ENCODE measurements at places on chromosomes 12 and 14.

GRCh38 chr14:24361326-24361725 lies 6.7 kb upstream of the NFATC4 start:
- DNase-seq, result no peak

GRCh38 chr12:59403259-59403932 lies 192.4 kb upstream of the SLC16A7 start:
- DNase-seq, result no peak

- no peak for DNase-seq
Observed at GRCh38 chr12:91225316-91225715, 42.7 kb upstream of the DCN start.

DNA sequence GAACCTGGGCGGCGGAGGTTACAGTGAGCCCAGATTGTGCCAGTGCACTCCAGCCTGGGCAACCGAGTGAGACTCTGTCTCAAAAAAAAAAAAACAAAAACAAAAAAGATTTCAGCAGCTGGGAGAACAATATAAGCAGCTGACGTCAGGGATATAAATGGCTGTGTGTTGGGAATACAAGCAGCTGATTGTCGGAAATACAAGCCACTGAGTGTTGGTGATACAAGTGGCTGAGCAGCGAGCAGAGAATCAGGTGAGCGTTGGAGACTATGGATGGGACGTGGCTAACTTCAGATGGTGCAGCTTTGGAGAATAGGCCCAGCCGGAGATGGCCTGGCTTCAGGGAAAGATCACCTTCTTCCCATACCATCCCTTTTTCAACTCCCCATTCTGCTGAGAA lies 32.0 kb downstream of the PSEN1 start:
- no peak for DNase-seq

DNA sequence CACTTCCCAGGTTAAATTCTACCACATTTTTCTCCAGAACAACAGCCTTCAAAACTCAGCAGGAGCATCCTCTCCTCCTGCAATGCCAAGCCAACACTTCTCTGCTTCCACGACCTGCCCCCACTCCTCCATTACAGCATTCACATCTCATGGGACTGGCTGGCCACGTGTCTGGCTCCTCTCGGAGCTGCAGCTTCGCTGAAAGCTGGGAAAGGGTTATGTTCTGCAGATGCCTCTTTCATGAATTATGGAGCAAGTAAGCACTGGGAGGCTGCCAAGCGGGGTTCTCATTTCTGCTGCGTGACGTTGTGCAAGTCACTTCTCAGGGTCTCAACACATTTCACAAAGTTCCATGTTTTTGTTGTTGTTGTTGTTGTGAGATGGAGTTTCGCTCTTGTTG lies 142.2 kb upstream of the RFLNA start:
- DNase-seq, result no peak

GRCh38 chr12:72330301-72330700 lies 58.1 kb downstream of the TRHDE start:
- DNase-seq, result no peak

DNA sequence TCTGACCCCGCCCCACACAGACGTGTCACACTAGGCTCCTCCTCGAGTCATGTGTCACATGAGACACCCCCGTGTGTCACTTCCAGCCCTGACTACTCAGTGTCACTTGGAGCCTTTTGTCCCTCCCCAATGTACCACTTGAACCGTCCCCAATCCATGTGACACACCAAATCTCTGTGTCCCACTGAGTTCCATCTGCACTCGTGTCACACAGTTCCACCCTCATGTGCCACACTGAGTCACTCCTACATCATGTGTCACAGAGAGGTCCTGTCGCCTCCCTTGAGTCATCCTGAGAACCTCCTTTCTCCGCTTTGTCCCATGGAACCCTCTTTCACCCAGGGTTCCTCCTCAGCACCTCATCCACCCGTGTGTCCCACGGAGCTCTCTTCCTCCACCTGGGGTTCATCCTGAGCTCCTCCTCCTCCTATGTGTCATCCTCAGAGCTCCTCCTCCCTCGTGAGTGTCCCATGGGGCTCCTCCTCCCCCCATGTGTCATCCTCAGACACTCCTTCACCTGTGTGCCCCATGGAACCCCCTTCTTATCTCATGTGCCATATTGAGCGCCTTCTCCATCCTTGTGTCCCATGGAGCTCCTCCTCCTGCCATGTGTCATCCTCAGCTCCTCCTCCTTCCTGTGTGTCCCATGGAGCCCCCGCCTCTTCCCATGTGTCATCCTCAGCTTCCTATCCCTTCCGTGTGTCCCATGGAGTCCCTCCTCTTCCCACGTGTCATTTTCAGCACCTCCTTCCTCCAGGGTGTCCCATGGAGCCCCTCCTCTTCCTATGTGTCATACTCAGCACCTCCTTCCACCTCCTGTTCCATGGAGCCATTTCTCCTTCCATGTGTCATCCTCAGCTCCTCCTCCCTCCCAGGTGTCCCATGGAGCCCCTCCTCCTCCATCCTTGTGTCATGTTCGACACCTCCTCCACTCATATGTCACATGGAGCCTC lies 32.0 kb downstream of the RTL1 start:
- DNase-seq, result no peak

GRCh38 chr12:130696379-130697100 lies 19.6 kb downstream of the RIMBP2 start:
- no peak for DNase-seq

GRCh38 chr14:95440496-95440895 lies 76.0 kb downstream of the SYNE3 start:
- no peak for DNase-seq

GRCh38 chr14:76940021-76940760 lies 88.3 kb downstream of the IRF2BPL start:
- DNase-seq, result no peak

GRCh38 chr12:76085520-76085868 lies 1.0 kb upstream of the NAP1L1 start:
- no peak for DNase-seq

- DNase-seq, result no peak
Observed at GRCh38 chr12:5561057-5561456, 129.1 kb downstream of the NTF3 start.

- DNase-seq, result no peak
Observed at GRCh38 chr14:37824939-37825712, 229.7 kb downstream of the TTC6 start.

GRCh38 chr14:32438517-32438916 lies 109.4 kb downstream of the AKAP6 start:
- DNase-seq, result no peak

DNA sequence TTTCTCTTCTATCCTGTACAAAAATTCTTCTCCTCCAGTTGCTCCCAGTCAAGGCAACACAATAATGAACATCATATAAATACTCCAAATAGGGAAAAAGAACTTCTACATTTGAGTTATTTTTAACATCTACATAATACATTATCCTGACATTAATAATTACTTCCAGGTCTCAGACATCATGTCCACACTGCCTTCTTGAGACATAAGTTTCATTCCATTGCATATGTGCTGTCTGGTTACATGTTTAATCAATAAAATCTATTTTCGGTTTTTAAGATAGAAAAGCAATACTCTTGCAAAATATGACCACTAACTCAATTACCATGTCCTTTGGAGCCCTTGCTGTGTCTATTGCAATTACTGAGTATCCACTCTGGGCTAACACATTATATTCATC lies 881.9 kb downstream of the GALC start:
- DNase-seq, result no peak

DNA sequence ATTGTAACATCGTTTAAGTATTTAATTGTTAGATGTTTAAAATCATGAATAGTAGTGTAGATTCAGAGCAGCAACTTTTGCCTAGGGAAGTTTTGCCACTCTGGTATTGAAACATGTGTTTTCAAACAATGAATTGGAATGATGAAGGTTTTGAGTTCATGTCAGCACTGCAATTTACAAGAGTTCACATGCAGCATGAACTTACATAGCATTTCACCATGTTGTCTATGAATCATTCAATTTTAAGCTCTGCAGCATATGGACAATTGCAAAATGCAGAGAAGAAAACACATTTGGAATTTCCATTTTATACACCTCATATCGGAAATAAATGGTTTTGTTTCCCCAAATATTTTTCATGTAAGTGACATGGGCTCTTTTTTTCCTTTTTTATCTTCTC lies 170.7 kb upstream of the CDKN3 start:
- no peak for DNase-seq

GRCh38 chr12:109764776-109765445 lies 51.3 kb downstream of the FAM222A start:
- no peak for DNase-seq

GRCh38 chr12:26373606-26374495 lies 178.5 kb downstream of the SSPN start:
- no peak for DNase-seq

DNA sequence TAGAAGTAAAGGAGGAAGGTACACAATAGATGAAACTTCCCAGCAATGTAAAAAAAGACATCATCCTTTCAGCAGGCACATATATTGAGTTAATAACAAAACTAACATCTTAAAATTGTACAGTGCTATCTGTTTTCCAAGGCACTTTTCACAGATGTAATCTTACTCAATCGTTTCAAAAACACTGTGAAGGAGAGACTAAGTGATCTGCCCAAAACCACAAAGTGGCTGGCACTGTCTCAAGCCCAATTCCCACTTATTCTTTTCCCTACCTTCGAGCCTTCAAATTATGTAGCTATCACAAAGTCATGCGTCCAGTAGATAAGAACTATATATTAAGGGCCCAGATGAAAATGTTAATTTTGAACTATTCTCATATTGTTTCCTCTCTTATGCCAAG lies 193.6 kb upstream of the RASSF8 start:
- DNase-seq, result no peak

- DNase-seq, result no peak
Observed at GRCh38 chr12:104060791-104061190, 3.5 kb upstream of the HCFC2 start.

DNA sequence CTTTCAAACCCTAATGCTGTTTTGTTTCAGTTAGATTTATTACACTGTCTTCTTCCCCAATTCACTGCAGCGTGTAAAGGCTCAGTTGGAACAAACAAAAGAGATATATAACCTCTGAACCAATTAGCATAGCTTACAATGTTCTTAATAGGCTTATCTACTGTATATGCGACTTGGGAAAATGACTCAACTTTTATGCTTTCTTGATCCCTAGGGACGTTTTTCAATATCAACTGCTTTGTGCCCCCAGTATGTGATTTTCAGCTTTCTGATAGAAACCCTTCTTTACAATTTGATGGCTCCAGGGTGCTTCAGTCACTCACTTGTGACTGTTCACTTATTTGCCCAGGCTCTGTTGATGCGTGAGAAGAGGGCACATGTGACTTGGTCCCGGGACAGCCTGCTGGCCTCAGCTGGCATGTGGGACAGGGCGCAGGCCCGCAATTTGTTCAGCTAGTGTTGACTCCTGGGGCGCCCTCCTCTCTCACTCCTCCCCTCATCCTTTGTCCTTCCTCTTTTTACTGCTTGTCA lies 107.1 kb downstream of the TMTC2 start:
- no peak for DNase-seq

DNA sequence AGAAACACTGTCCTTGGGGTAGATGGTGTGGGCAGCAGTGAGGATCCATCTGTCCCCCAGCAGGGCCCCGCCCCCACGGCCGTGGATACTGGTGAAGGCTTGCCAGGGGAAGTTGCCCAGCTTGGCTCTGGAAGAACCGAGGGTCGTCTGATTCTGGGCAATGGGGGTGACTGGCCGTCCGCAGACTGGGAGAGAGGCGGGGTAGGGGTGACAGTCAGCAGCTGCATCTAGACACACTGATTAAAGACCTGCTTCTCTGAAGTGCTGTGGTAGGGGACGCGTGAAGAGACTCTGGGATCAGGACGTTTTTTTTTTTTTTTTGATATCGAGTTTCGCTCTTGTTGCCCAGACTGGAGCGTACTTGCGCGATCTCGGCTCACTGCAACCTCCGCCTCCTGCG lies 4.7 kb upstream of the C1R start:
- DNase-seq, result no peak

DNA sequence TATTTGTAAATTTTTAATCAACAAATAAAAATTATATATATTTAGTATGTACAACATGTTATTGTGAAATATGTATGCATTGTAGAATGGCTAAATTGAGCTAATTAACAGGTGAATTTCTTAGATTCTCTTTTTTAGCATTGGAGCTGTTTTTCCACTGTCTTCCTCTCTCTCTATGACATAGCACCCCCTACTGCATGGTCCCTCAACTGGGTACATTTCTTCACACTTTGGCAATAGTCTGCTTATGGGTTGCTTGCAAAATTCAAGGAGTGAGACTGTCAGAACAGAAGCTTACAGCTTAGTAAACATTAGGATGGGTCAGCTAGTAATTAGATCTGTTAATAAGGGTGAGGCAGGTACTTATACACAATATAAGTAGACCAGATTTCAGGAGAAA lies 658.5 kb upstream of the MGAT4C start:
- no peak for DNase-seq

GRCh38 chr12:46887870-46888269 lies 62.1 kb upstream of the SLC38A4 start:
- no peak for DNase-seq

DNA sequence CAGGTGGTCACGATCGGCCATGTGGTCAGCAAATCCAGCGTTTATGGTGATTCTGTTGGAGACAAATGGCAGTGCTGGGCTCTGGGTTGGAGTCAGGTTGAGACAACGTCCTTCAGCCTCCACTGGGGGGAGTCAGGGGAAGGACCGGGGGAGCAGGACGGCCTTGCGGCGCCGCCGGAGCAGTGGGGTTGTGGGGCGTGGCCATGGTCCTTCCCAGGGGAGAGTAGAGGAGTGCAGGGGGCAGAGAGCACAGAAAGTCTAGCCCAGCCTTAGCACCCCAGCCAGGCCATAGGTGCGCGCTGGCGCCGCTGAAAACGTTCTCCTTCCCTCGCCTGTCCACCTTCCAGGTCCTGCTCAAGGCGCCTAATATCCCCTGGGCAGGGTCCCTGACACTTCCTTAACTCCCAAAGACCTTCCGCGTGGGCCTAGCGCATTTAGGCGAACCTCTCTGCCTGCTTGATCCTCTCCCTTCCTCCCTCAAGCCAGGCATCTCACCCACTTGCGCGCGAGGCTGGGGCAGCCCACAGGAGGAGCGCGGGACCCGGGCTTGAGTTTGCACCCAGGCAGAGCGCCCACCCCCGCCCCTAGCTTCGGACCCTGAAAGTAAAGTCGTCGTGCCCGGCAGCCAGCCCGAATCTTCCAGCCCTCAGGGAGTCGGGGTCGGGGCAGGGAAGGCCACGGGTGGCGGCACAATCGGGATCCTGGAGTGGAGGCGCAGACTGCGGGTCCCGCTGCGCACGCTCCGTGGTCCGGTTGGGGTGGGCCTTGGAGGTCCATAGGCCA lies 3.1 kb upstream of the KIF26A start:
- no peak for DNase-seq

GRCh38 chr12:42589465-42590329 lies at the start of gene PRICKLE1:
Gene PRICKLE1 (minus strand): TSS chr12:42589746. CDS start chr12:42472516, 117,230 bp downstream.
- DNase-seq, result no peak

- DNase-seq, result no peak
Observed at GRCh38 chr12:100267603-100268281, 765 bp downstream of the SCYL2 start.

GRCh38 chr14:33755358-33755757 lies 195.5 kb downstream of the EGLN3 start:
- DNase-seq, result no peak

- DNase-seq, result no peak
Observed at GRCh38 chr12:86663716-86664115, 407.5 kb upstream of the MGAT4C start.
